Hair follicle dermal papilla cell (primary cell): ENCODE measurements at places on chromosomes 4 and X. TPM values are rescaled to one million over a fixed set of nuclear protein-coding genes. Genes with fewer than 3 reads are reported as not detected.

The NFXL1 gene
- 8.9 and 14.6 TPM in 2 replicates for total RNA-seq

The KLHL34 gene
- total RNA-seq, result not detected in 2 replicates

The PAGE1 gene
- total RNA-seq, result not detected in 2 replicates

The PTCHD1 gene
- not detected in 2 replicates for total RNA-seq

The SCFD2 gene
- 35.9 and 44.1 TPM in 2 replicates for total RNA-seq

The ZNF630 gene
- total RNA-seq, result 1.5 and 2.1 TPM in 2 replicates

The IGFBP7 gene
- 293 and 375 TPM in 2 replicates for total RNA-seq

The P2RY8 gene
- not detected in 2 replicates for total RNA-seq

The GPRASP1 gene
- 3.4 and 4.4 TPM in 2 replicates for total RNA-seq

The BMX gene
- not detected in 2 replicates for total RNA-seq

The KLB gene
- not detected in 2 replicates for total RNA-seq

The TRIM75 gene
- not detected in 2 replicates for total RNA-seq
